NCI-H446 (cell line): ENCODE measurements at places on chromosomes 4 and X.
A peak's percentile ranks its signal among the peaks of the same experiment; 100 is the strongest.

DNA sequence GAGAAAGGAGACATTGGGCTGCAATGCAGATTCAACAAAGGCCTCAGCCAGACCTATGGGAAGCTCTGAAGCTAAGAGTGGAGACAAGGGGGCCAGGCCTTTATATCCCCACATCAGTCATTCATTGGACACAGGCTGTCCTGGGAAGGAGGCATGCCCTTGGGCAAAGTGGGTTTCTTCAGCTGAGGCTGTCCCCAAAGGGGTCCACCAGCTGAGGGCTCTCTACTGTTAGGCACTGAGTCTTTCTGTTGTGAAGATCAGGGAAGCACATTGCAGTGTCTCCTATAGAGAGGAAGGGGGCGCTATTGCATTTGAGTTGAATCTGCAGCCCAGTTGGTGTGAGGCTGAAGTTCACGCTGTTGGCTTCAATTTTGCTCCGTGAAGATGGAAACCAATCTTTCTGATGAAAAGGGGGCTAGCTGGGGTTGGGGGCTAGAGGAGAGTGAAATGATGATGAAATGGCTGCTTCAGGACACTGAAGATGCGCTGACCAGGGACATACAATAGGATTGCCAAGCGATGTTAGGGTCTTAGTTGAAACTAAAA, 48.0 kb downstream of the SLC25A5 start:
- DNase-seq, result peak; percentile 64

DNA sequence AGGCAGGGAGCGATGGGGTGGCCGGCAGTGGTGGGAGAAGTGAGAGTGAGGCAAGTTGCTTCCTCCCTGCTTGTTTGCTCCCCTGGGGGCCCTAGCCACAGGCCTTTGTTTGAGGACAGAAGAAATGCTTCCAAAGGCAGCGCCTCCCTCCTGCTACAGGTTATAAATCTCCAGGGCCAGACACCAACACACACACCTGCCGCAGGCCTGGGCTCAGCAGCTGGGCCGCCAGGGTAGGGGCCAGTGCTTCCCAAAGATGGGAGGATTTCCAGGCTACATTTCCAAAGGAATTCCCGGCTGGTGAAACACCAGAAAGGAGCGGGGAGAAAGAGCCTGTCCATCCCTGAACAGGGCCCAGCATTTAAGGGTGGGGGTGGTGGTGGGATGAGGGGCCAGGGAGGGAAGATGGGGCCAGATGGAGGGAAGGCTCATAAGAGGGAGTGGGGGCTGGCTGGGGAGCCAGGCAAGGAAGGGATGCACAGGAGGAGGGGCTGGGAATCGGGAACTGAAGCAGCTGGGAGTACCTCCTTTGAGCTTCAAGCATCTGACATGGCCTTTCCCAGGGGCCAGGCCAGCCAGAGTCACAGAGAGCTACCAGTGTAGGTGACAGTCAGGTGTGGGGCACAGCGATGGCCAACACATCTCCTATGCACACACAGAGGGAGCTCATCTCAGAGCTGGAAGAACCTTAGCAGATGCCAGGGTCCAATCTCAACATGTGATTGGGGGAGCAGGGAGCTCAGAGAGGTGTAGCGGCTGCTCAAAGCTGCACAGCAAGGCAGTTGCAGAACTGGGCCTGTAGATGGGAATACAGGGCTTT, 143.9 kb downstream of the PJA1 start:
- DNase-seq, result no peak

- no peak for DNase-seq
Observed at GRCh38 chr4:67765928-67766327, 11.7 kb upstream of the GNRHR start.

- no peak for DNase-seq
Observed at GRCh38 chrX:70132877-70133302, 357 bp upstream of the IGBP1 start.

DNA sequence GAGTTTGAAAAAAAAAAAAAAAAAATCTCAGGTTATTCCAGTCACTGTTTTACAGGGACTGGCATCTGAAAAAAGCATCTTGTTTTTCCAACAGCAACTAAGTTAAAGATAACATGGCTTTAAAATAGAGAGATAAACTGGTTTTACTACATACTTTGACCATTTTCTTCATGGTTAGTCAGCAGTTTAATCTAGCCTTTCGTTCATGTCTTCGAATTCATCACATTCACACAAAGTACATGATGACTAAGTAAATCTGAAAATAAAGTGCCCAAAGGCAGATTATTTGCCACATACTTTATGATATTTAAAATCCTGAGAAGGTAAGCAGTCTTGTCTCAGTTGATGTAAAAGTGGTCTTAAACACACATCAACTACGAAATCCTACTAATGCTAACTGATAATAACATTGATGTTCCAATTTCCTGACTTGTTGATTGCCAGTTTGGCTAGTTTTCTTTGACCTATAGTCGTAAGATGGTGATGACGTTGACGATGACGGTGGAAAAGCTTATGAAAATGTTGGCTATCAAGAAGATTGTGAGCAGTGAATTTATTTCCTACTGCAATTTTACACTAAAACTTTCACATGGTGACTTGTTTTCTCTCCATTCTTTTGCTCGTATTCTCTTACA, 540.5 kb upstream of the BOD1L1 start:
- no peak for DNase-seq

DNA sequence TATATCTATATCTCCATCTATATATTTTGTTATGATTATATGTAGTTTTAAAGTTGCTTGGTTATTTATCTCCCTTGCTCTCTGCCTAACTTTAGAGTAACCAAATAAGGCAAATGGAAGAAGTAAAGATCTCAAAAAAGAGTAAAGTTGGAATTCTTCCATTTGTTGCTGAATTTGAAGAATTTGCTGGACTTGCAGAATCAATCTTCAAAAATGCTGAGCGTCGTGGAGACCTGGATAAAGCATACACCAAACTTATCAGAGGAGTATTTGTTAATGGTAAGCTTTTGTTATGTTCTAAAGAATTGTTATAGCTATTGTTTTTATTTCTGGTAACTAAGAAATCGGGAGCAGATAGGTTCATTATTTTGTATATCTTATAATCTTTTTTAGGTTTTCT, 43.2 kb downstream of the EXOC1 start:
- DNase-seq, result no peak

- DNase-seq, result no peak
Observed at GRCh38 chr4:126097155-126097799, 782.5 kb downstream of the FAT4 start.

- DNase-seq, result no peak
Observed at GRCh38 chrX:150693725-150694574, 754 bp downstream of the MTMR1 start.

- no peak for DNase-seq
Observed at GRCh38 chr4:41155194-41155830, 59.0 kb downstream of the APBB2 start.

DNA sequence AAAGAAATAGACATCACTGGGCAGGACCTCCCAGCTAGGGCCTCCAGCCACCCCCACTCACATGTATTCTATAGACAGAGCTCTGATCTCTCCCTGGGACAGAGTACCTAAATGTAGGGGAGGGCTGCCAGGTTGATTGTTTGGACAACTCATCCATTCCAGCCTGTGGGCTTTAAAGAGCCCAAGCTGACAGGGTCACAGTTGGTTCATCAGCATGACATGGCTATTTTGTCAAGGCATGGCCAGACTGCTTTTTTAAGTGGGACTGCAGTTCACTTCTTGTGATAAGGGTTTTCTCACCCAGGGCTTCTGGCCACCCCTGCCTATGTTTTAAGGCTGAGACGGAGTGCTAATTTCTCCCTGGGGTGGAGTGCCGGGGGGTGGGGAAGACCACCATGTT, 63.3 kb downstream of the KLHL4 start:
- DNase-seq, result no peak

GRCh38 chr4:166903408-166903807, 330.9 kb downstream of the SPOCK3 start:
- no peak for DNase-seq

DNA sequence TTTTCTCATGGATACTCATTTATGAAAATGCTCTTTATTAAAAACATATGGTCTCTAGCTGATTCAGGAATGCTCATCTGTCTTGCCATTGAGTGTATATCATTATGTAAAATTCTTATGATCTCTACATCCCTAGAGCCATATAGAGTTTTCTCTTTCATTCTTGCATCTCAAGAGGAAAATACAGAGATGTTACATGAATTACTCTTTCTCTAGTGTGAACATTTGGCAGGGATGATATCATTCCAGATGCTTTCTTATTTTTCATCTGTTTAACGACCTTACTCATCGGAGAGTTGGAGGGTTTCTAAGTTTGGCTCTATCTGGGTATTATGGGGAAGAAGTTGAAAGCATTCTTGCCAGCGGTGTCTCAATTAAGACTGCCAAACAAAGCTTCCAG, 202.9 kb upstream of the SLC7A11 start:
- DNase-seq, result no peak

GRCh38 chr4:77538574-77539157, 67.0 kb upstream of the CXCL13 start:
- no peak for DNase-seq

- DNase-seq, result peak; percentile 60
Observed at GRCh38 chr4:125693228-125693627, 378.5 kb downstream of the FAT4 start.

- peak; percentile 16 for DNase-seq
Observed at GRCh38 chrX:29478336-29479069, 736.9 kb upstream of the MAGEB2 start.

DNA sequence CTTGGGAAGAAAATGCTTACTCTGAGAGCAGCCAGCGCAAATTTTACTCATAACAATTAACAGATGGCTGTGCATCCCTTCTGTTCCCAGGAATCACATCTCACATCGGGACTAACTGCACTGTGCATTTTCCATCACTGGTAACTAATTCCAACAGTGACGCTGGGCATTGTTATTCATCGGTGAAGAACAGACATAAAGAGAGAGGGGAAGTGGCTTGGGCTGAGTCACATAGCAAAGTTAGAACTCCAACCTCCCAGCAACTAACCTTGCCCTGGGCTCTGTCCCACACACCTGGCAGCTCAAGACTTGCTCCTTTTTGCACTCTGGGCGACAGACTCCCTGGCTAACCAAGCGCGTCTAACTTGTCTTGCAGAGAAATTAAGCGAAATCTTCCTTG, 6.4 kb upstream of the LONRF3 start:
- no peak for DNase-seq

- DNase-seq, result no peak
Observed at GRCh38 chr4:78409612-78410202, 141.9 kb upstream of the ANXA3 start.

- DNase-seq, result no peak
Observed at GRCh38 chrX:29143356-29143755, 556.1 kb downstream of the IL1RAPL1 start.

GRCh38 chr4:74501579-74501978, 56.6 kb downstream of the AREG start:
- no peak for DNase-seq

DNA sequence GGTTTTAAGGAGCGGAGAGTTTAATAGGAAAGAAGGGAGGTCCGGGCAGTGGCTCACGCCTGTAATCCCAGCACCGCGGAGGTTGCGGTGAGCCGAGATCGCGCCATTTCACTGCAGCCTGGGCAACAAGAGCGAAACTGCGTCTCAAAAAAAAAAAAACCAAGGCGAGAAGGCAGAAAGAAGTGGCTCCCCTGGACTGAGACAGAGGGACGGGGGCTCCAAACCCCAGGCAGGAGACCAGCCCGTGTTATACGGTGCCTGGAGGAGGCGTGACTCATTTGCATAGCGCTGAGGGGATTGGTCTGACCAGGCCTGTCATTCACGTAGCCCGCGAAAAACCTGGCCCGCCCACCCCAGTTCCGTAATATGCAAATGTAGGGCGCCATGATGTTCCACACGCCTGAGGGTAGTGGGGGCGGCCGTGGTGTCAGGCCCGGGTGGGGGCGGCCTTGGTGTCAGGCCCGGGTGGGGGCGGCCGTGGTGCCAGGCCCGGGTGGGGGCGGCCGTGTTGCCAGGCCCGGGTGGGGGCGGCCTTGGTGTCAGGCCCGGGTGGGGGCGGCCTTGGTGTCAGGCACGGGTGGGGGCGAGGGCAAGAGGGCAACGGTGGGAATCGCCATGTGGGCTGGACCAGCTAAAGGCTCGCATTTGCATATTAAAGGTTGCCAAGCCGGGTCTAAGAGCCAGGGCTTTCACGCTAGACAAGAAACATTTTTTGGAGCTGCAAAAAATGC, 2.1 kb downstream of the PLCXD1 start:
- DNase-seq, result no peak
